ENCODE measurements at places on chromosomes 2 and 18.

GRCh38 chr2:191675807-191676721 is 1.9 kb upstream of the NABP1 start:
- no peak for DNase-seq

DNA sequence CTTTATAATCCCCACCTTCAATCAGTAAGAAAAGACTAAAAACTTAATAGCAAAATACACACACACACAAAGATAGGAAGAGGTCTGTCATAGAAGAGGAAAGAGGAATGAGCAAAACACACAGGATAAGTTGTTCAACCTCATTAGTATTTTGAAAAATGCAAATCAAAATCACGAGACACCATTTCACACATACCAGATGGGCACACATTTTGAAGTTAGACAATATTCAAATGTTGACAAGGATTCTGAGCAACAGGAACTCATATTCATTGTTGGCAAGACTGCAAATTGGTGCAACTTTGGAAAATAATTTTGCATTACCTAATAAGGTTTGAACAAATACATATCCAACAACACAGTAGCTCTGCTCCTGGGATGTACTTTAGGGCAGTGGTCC is 127.6 kb downstream of the RAB3GAP1 start:
- no peak for DNase-seq

DNA sequence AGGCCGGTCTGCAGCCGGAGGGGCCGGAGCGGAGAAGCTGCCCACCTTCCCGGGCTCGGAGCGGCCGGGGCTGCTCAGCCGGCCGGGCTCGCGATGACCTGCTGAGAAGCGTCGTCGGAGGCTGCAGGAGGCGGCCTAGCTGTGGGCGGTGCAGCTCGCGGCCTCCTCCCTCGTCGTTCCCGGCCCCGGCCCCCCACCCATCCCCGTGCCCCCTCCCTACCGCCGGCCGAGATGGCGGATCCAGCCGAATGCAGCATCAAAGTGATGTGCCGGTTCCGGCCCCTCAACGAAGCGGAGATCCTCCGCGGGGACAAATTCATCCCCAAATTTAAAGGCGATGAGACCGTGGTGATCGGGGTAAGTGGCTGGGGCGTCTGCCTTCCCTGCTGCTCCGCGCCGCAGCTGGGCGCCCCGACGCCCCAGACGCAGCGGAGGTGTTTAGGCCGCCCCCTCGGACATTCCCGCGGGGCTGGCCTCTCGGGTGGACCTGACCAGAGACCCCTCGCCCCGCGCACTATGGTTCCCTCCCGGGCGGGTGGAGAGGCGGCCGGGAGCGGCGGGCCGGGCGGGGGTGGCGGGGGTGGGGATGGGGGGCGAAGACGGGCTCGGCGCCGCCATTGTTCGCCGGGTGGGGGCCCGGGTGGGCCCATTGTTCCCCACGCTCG is 492 bp downstream of the KIF5C start:
- no peak for DNase-seq

DNA sequence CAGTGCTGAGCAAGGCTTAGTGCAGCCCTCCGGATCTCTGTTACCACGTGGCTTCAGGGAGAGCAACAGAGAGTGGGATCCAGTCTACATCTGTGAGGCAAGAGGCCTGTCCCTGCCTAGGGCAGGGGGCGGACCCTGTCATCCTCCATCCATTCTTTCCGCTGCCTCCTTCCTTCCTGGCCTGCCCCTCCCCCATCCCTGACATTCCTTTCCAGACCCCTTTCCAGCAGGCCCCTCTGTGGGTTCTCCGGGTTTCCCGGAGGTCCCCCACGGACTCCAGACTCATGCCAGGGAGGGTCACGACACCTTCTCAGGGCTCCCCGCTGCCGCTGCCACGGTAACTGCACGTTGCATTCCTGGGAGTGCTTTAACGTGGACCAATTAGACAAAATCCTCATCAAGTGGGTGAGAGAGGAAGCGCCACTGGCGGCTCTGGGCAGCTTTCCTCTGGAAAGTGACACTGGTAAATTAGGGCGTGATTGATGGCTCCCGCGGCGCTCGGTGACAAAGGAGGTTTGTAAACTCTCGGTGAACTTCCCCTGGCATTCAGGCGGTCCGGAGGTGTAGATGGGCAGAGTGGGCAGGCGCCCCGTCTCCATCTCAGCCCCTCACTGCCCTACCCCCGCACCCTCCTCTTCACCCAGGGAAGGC is 11.4 kb downstream of the ATOH8 start:
- no peak for DNase-seq

- DNase-seq = no peak
Measured at GRCh38 chr2:217471319-217471718, 531.5 kb downstream of the TNS1 start.

- DNase-seq = no peak
Measured at GRCh38 chr2:102768892-102769291, 7.1 kb downstream of the TMEM182 start.

DNA sequence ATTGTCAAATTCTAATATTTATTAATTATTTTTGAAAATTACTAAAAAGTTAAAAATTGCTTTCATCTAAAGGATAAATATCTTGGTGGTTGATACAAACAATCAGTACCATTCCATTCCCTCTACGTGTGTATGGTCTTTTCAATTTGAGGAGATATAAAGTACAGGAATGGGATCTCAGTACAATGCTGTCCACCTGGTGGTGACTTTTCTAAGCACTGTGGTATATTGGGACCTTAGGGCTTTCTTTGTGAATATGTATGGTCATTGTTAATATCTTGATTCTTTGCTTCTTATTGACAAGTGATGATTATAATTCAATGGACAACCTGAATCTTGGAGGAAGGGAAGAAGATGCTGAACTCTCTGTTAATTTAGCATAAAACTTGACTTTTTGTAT is 83.1 kb downstream of the NBEAL1 start:
- no peak for DNase-seq

DNA sequence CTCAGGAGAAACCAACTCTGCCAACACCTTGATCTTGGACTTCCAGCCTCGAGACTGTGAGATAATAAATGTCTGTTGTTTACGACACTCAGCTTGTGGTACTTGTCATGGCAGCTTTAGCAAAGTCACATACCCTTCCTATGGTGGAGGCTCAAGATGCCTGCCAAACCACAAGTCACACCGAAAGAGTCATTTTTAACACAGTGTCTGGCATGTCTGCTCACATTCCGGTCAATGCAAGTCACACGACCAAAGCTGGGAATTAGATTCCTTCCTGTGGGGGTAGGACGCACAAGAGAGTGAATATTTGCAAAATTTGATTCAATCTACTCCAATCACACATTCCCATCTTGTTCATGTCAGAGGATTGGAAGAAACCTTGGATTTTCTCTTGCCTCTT is 24.6 kb downstream of the KCNE4 start:
- DNase-seq = no peak

DNA sequence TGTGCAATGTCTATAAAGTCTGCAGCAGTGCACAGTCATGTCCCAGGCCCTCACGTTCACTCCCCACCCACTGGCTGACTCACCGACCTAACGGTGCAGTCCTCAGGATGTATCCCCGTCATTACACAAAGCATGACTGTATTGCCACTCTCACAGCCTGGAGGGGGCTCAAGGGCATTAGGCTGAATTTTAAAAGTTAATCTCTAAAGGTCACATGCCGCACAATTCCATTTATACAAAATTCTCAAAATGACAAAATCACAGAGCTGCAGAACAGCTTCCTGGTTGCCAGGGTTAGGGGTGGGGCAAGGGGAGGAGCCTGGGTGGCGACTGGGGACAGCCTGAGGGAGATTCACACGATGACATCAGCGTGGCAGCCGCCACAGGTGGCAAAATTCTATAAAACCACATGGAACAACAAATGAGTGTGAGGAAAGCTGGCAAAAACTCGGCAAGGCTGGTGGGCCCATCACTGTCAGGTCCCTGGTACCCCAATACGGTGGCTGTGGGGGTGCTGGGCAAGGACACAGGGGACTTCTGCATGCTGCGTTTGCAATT is 97.6 kb downstream of the NDUFA10 start:
- DNase-seq = no peak

DNA sequence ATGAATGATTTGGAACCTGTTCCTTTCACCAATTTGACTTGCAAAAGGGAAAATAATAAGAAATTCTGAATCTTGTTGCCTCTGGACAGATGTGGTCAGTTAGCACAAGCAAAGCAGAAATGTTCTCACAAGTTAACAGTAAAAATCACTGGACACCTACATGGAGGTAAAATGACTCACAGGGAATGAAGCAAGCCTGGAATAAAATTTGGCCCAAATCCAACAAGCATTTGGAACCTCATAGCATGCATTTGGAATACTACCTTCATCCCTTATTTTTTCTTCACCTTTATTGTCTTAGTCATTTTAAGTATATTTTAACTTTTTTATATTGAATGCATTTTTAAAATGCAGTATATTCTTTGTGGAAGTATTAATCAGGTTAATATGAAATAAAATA is 602.9 kb downstream of the ARHGAP15 start:
- no peak for DNase-seq

DNA sequence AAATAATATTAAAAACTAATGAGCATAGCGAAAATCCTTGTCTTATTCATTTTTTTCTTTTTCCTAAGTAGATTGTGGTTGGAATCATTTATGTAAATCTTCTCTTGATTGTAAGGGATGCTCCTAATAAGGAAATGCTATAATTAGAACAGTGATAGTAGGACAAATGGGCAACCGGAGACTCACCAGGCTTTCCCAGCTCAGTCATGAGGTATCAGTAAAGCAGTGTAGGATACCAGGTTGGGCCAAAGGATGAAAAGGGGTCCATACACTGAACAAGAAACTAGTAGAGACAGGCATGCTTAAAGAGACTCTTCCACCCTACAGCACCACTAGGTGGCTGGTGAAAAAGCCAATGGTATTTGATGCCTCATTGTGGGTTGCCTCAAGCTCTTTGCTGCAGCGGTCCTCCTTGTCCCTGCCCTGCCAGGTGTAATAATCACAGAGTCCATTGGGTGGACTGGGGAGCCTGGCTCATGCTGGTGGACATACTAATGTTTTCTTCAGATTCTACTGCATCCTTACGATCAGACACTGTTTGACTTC is 71.4 kb upstream of the FAM98A start:
- no peak for DNase-seq

DNA sequence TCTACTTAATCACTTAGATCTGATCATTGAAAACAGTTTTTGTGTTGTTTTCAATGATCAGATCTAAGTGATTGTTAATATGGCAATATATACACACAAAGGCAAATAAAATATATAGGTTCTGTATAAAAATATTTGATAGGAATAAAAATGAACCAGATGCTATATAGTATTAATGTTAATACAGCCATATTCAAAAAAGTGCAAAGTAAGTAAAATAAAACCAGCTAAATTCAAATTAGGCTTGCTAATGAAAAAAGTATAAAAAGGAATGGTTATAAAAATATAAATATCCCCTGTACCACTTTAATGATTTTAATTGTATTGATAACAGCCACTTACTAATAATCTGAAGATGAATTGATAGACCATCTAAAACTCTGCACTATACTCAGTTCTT is 38.4 kb downstream of the VPS54 start:
- DNase-seq = no peak

DNA sequence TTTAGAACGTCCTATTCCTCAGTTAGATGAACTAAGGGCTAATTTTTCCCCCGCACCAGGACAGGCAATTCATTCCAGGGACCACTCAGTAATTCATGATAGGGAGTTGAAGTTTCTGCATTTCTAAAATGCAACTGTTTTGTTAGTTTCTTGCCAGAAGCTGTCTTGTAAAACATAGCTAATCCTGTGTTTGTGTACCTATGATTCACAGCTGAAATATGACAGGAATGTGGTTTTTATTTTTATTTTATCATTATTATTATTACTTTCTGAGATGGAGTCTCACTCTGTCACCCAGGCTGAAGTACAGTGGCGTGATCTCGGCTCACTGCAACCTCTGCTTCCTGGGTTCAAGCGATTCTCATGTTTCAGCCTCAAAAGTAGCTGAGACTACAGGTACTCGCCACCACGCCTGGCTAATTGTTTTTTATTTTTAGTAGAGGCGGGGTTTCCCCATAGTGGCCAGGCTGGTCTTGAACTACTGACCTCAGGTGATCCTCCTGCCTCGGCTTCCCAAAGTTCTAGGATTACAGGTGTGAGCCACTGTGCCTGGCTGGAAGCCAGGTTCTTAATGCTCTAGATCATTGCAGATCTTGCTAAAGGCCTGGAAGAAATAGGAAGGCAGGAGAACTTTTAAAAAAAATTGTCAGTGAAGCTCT is 154.8 kb upstream of the FHL2 start:
- DNase-seq = no peak

DNA sequence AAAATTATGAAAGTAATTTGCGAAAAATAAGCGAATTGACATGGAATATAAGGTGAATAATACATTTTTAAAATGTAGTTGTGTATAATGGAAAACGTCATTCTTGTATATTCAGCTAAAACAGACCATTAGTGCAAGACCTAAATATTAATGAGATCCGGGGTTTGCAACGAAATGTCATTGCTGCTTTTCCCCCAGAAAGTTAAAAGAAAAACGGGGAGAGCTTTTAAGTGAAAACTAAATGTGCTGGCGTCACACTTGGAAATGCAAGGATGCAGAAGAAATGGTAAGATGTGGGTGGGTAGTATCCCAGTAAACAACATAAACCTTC is 491 bp upstream of the SGO2 start:
- no peak for DNase-seq

DNA sequence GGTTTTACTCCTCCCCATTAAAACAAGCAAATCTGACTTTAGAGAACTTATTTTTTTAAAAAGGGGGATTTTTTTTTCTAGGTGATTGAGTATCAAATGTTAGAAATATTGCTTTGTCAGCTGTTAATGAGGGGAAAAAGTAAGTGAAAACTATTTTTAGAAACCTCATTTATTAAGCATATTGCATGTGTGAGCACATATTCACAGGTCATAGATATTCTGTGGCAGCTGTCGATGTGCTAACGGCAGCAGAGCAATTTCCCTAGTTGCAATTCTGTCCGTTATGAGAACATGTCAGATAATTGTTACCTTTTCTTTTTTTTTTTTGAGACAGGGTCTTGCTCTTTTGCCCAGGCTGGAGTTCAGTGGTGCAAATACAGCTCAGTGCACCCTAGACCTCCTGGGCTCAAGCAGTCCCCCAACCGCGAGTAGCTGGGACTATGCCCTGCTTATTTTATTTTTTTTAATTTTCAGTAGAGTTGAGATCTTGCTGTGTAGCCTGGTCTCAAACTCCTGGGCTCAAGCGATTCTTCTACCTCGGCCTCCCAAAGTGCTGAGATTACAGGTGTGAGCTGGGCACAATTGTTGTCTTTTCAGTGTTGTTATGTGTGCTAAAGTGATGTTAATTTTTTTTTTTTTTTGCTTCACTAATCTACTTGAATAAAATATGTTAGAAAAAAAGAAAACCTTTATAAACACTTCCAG is 69.8 kb downstream of the MTA3 start:
- no peak for DNase-seq

- no peak for DNase-seq
Measured at GRCh38 chr2:167953776-167954175, 293.6 kb downstream of the STK39 start.
